ENCODE measurements at places on chromosomes 7 and 10.

DNA sequence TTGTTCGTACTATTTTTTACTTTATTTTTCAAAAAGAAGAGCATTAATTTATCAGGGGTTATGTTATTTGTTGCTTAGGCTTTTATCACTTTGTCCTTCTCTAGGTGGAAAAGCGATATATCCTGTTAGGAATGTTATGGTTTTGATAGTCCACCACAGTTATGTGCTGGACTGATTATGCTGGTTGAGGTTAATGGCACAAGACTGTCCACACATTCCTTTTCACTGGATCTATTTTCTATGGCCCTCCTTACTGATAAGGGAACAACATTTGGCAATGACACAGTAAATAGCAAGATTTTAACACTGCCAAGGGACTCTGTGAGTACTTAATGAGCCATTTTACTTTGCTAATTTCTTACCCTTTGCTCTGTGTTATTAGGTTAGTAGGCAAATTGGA lies 1212.3 kb downstream of the NXPH1 start:
- no peak for DNase-seq

- DNase-seq, result no peak
These were observed 153.7 kb downstream of the CREB5 start for GRCh38 chr7:28565980-28566379.

DNA sequence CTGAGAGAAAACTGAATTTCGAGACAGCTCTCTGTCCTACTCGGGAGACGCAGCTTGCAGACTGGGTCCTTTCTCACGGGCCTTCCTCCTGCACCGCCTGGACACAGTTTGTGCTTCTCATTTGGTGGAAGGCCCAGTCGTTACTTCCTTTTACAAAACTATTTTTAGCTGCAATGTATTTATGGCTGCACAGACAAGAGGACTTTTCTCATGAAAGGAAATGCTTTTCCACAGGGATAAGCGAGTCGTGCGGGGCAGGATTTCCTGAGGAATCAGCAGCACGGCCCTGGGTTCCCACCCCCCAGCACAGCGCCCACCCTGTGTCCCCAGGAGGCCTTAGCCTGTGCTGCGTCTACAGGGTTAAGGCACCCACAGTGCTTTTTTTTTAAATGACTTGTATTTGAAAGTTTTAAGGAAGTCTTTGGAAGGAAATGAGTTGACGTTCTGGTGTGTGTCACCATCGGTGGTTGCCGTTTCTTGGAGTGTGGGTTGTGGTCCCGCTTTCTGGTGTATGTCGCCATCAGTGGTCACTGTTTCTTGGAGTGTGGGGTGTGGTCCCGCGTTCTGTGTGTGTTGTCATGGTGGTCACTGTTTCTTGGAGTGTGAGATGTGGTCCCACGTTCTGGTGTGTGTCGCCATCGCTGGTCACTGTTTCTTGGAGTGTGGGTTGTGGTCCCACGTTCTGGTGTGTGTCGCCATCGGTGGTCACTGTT lies 50.9 kb downstream of the INPP5A start:
- no peak for DNase-seq

DNA sequence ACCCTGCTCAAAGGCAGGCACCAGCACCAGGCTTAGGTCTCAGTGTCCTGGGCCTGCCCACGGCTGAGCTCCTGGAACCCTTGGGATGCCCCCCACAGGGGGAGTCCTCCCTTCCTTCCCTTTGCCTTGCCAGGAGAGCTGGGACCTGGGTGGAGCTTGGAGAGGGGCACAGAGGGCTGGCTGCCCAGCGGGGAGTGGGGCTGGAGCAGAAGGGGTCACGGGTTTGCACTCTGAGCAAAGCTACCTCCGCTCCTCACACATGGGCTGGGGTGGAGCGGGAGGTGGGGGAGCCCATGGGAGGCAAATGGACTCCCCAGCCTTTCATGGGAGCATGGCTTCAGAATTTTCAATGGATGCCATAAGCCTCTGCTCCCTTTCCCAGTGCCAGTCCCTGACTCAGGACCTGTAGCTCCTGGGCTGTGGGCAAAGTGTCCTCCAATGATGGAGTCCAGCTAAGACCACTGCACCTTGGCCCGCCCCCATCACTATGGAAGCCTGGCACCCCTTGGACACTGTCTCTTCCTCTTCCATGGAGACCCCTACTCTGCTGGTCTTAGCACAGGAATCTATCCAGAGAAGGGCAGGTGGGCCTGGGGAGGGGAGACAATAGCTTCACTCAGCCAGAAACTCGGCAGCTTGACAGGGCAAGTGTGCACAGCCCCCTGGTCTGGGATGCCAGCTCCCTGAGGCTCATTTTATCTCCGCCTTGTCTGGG lies 39.9 kb downstream of the LDB3 start:
- DNase-seq, result no peak

GRCh38 chr7:39609935-39610263 lies 13.5 kb upstream of the RALA start:
- DNase-seq, result no peak

DNA sequence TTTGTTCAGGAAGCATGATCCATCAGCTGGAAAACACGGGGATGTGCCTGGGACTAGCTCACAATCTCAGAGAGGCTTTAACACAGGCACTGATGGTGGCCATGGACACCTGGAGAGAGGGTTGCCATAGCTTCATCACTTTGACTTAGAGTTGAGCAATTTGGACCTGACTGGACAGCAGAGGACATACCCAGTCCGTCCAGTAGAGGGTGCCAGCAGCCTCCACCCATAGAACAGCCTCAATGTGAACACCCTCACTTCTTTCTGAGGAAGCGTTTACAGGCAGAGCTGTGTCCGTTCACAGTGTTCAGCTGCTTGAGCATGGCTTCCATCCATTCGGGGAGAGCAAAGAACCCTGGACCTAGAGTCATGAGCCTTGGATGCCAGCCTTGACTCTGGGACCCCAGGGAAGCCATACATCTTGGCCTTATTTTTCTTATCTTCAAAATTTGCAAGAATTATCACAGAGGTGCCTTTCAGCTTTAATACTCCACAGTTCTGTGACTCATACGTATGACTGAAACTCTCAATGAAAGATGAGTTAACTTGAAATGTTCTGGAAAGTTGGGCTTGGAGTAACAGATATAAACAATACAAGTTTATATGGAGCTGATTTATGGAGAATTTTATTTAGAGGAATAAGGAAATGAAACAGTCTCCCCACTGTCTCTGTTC lies 302.9 kb upstream of the PODXL start:
- DNase-seq, result peak; percentile 19

DNA sequence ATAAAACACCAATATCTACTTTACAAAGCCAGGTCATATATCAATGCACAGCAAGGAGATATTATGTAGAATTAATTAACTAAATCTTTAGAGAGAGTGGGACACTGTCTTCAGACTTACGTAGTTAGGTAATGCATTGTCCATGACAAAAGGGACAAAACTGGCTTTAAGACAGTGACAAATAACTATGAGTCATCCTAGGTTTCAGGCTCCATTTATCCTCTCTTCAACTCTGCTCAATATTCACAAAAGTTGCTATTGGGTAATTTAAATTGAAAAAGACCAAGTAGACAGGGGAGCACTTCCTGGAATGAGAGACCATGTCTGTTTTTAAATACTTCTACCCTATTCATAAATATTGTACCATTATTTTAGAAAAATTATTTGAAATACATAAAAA lies 464.5 kb downstream of the ARL4A start:
- no peak for DNase-seq

DNA sequence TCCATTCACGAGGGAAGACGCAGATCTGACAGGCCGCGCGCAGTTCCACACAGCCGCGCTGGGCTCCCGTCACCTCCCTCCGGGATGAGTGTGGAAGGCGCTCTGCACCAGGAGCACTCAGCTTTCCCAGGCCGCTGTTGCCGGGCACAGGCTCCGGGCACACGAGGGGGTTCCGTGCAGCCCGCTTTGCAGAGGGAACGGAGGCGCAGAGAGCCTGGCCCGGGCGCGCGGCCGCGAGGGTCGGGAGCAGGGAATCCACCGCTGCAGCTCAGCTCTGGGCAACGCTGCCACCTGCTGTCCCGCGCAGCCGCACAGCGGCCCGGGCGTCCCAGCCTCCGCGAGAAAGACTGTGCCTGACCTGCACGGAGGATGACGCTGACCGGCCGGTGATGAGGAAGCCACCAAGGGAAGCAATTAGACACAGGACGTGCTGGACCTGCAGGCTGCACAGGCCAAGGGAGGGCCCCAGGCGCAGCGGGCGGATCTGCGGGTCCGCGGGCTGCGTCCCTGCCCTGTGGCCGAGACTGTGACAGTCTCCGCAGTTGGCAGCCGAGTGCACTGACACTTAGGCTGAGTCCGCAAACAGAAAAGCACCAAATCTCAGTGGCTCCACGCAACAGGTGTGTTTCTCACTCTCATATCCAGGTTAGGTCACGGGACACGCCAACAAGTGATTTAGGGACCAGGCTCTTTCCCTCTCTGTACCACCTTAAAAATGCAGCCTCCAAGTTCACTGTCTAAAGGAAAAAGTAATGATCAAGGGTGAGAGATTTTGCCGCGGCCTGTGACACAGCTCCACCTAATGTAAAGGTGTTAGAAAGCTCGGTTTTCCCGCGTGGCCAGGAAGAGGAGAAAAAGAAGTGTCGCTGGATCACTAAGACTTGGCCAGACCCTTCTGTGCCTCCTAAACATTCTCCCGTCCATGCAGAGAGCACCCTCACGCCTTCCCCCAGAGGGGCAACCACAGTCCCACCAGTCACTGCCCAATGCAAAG lies 94.5 kb downstream of the SEC61G start:
- peak; percentile 62 for DNase-seq

DNA sequence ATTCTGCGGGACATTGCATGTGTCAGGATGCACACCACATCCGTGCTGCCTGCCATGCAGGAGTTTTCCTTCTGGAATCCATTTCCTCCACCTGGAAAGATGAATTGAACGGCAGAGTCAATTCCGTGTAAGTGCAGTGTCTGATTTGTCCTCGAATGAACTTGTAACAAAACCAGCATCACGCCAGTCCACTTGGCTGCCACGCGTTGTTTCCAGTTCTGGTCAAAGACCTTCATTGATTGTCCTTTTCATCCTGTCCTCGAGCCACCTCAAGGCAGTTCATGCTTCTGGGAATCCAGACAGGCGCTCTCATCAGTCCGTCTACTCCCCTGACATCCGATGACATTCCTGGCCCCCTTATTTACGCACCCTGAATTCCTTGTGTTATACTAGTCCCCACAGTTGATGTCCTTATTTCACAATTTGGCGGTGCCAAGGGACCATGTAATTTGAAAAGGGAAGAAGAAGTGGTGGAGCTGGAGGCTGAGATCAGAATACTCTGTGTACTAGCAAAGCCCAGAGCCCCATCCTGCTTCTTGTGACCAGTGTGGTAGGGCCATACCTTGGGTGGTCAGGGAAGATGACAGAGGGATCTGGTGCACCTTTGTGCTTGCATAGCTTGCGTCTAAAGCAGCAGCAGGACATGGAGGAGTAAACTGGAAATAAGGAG lies 502.2 kb downstream of the PLXNA4 start:
- no peak for DNase-seq

- no peak for DNase-seq
These were observed 50.9 kb upstream of the CDCA7L start for GRCh38 chr7:21996641-21997040.

DNA sequence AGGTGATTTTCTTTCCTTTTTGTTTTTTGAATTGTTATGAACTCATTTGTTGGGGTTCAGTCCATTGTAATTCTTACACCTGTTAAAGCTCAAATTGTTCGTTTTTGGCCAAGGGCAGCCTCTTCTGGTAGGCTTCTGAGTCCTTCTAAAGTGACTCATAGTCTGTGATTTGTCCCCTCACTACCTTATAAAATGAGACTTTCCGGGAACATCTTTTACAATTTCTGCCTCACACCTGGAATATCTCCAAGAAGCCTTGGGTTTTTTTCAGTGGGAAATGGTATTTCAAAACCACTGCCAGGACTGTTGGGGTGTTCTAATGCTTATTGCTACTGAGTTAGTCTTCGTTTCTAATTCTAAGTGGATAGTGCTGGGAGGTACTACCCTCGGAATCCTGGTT lies 56.7 kb downstream of the BMPR1A start:
- DNase-seq, result no peak

DNA sequence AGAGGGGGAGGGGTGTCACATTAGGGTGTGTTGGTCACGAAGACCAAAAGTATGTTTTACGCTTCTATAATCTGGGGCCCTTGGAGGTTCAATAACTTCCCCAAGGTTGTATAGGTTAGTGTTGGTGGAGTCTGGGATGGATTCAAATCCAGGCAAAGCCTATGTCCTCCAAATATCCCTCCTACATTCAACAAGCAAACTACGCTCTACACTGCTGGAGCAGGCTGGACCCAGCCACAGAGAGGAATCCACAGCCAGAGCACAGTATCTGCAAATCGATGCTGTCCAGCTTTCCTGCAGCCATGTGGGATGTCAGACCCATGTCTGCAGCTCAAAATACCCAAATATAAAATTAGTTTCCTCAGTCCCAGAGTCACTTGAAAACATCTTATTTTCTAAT lies 198.0 kb downstream of the COBL start:
- no peak for DNase-seq

- no peak for DNase-seq
These were observed 693 bp downstream of the ADIRF start for GRCh38 chr10:86968994-86969355.

DNA sequence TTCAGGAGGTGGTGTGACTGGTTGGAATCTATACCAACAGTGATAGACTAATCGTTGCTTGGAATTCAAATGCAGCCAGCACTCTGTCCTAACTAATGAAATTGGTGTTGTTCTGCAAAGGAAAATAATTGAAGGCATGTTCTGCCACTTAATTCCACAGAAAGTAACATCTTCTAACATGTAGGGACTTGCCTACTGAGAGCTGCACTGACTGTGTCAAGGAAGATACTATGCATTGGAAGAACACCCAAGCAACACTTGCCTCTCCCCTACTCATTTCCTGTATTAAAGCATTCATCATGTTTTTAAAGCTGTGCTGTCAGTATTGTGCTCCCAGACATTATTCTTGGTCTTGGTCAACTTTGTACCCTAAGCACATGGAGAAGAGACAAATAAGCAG lies 2.7 kb upstream of the CYP3A7 start:
- no peak for DNase-seq

- DNase-seq, result no peak
These were observed 178.6 kb upstream of the INHBA start for GRCh38 chr7:41881331-41882130.

DNA sequence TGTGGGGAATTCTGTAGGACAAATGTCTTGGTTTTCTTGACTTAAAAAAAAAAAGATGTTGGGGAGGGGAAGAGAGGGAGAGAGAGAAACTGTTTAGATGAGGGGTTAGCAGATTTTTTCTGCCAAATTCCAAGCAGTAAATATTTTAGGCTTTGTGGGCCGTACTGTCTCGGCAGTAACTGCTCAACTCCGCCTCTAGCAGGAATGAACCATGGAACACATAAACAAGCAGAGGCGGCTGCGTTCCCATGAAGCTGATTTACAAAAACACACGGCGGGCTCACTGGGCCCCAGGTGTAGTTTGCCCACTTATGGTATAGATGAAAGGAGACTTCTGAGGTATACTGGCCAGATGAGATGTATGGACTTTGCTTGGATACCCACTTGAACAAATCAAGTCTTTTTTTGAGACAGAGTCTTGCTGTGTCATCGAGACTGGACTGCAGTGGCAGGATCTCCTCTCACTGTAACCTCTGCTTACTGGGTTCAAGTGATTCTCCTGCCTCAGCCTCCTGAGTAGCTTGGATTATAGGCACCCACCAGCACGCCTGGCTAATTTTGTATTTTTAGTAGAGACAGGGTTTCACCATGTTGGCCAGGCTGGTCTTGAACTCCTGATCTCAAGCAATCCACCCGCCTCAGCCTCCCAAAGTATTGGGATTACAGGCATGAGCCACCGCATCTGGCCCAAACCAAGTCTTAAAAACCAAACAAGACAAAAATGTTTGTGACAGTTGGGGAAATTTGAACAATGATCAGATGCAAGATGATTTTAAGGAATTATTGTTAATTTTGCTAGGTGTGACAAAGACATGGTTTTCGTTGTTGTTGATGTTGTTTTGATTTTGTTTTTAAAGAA lies 9.7 kb upstream of the ADAMTS14 start:
- no peak for DNase-seq
